ENCODE measurements at places on chromosomes 2 and 18.

GRCh38 chr2:117771969-117772630 is 42.4 kb upstream of the DDX18 start:
- no peak for DNase-seq

DNA sequence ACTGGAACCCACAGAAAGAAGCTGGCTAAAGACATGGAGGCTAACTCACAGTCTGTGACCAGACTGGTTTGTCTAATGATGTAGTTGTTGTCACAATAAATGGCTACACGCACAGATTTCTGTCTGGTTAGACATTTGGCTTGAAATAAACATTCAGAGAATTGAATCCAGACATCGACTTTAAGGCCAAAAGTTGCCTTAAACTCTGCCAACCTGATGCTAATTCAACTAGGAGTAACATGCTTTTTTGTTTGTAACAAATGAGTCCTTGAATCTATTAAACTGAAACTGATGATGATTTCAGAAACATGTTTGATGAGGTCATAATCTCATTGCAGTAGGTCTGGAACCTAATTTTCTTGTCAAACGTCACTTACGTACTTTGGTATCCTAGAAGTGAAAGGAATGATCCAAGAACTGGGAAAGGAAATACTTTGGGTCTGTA is 123.8 kb downstream of the ERBB4 start:
- DNase-seq = no peak

- no peak for DNase-seq
Observed at GRCh38 chr2:145146691-145147090, 626.8 kb upstream of the ZEB2 start.

DNA sequence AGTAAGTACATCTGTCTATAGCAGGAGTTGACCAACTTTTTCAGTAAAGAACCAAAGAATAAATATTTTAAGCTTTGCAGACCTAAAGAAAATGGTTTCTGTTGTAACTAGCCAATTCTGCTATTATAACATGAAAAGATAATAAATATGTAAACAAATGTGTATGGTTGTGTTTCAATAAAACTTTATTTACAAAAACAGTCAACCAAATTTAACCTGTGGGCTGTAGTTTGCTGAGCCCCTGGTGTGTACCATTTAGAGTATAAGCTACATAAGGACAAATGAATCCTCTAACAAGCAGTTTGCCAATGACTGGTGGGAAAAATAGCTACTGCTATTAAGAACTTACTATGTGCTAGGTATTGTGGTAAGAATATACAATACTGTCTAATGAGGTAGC is 79.4 kb downstream of the MAIP1 start:
- no peak for DNase-seq

All from stimulated activated CD8-positive, alpha-beta memory T cell treated with anti-CD3 and anti-CD28 coated beads, Interleukin-4, amount 100 ng/mL, for 48 hours (primary cell).